ENCODE measurements at places on chromosomes 4 and X. TPM values are rescaled to one million over a fixed set of nuclear protein-coding genes. Genes with fewer than 3 reads are reported as not detected.

Gene SOWAHB
- total RNA-seq: 4.0 TPM

GRCh38 chr4:5963611-5964010 is 54.6 kb downstream of the C4orf50 start:
- no peak for DNase-seq

Gene LGI2
- not detected for total RNA-seq

DNA sequence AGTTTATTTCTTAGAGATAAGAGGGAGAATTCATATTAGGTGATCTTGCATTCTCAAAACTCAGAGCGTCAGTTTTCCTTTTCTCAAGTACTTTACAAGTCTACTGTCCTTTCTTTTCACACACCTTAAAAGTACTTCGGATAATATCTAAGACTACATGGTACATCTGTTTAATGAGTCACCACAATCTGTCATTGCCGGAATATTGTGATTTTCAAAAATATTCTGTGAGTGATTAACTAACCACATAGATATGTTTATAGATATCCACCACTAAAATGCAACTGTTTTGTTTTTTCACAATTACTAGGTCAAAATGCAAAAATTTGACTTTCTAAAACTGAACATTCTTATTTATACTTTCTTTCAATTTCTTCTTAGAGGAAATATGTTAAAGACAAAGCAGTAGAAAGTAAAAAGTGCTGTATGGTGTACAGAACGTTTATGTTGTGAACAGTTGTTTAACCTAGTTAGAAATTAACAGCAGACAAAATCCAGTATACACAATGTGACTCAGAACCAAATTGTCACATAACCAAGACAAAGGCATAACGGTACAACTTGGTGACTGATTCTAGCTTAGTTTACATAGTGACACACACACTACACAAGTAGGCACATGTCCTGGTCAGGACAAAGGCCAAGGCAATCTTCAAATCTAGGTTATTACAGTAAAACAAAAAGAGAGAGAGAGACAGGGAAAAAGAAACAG is 482.9 kb downstream of the NAF1 start:
- peak; percentile 43 for DNase-seq

- no peak for DNase-seq
Observed at GRCh38 chr4:88744609-88745008, 47.0 kb upstream of the NAP1L5 start.

Gene DCAF4L1
- total RNA-seq: 0.13 TPM

Measured in Panc1 (cell line).